ENCODE measurements at places on chromosomes 11 and 22.

DNA sequence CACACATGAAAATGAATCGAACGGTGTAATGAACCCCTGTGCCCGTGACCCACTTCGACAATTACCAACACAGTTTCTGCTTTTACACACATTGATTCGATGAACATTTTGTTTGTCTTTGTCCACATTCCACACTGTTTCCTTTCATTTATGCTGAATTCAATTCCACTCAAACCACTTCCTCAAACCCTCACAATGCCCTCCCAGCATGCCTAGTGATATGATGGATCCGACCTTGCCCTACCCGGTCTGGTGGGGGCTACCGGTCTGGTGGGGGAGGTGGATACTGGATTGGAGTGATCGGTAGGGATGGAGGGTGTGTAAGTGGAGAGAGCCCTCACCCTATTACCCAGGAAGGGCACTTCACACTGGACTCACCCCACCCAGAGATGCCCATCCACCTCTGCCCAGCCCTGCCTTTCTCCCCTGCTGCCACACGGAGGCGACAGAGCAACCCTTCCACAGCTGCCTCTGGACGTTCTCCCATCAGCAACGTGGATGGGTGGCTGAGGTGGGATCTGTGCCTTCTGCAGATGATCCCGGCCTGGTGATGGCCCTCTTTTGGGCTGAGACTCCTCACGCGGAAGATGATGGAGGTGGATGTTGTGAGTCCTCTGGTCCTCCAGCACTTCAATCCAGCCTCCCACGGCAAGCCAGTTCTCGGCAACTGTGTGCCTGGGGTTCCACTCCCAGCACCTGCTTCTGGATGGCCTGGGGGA, 33.0 kb upstream of the P2RY2 start:
- peak; percentile 57 for DNase-seq

DNA sequence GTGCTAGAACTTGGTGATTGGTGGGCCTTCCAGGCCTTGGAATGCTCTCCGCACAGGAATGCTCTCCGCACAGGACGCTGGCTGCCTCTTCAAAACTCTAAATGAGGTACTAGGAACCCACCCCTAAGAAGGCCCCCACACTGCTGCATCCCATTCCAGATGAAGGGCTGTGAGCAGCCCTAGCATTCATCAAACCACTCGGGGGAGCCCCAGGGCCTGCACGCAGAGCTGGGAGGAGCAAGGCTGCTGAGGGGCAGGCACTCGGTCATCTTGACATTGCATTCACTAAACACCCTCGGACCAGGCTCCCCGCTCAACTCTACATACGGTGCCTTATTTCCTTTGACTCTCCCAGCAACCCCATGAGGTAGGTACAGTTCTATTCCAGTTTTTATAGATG, 49.2 kb upstream of the EMID1 start:
- peak; percentile 46 for DNase-seq

DNA sequence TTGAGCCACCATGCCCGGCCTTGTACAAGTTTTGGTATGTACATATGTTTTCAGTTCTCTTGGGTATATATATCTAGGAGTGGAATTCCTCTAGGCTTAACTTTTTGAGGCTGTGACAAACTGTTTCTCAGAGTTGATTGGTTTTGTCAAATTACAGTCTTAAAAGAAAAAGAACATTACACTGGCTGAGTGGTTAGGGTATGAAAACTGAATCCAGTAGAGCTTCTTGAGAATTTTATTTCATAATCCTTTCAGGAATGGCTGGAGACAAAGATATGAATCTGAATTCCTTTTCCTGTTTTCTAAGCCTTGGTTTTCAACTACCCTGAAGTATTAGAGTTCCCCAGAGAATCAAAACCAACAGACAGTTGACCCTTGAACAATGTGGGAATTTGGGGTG, 6.5 kb downstream of the METTL15 start:
- DNase-seq = no peak

GRCh38 chr11:93728792-93729128, 12.5 kb downstream of the TAF1D start:
- no peak for DNase-seq

DNA sequence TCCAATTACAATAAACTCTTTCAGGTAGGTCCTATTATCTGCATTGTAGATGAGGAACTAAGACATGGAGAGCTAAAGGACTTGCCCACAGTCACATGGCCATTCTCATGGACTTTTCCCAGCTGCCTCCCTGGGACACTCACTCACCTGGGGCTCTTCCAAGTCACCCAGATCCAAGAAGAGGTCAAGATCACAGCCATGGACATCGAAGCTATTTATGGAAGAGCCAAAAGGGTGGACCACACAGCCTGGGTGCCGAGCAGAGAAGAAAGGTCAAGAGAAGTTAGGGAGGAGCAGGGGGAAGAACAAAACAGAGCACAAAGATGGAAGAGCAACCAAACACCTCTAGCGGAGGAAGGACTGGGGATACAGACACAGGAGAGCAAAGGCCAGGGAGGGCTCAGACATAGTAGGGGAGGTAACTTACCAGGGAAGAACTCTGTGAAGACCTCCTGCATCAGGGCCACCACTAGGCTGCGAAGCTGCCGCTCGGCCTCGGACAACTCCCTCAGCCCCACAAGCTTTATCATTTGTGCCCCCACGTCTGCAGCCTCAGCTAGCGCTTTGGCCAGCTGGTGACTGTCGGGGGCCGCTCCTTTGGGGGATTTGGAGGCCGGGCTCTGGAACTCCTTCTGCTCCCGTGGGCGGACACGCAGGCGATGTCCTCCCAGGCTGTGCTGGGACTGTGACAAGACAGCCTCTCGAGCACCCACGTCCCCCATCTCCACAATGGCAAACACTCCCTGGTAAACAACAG, 7.4 kb upstream of the EEF1G start:
- DNase-seq = no peak

DNA sequence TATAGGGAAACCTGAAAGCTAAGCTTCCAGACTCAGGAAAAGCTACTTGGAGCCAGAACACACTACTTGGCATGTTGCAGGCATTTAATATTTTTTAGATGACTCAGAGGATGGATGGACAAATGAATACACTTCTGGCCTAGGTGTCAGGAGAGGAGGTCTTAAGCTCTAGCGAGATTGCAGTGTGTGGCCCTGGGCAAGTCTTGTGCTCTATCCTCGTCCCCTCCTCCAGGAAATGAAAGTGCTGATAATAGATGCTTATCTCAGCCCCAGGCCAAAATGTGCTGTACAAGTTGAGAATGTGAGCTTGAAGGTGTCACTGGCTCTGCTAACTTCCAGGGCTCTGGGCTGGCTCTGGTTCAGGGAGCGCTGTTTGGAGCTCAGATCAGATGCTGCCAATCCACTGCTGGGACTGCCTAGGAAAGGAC, 136.3 kb downstream of the PKNOX2 start:
- DNase-seq = no peak

DNA sequence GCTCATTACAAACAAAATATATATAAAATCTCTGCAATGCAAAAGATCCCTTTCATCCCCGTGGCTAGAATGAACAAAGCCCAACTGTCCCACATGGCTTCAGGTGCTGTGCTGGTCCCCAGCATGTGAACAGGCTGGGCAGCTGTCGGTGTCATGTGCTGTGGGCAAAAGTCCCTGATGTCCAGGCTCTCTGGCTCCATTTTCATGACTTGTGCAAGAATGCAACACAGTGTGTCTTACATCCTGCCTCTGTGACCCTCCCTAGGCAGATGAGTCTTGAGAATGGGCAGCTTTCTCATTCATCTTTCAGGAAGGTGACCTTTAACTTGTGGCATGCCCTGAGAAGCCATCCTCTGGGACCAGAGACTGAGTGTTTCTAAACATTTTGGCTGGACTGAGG, 14.5 kb downstream of the GUCD1 start:
- DNase-seq = no peak

GRCh38 chr11:16902781-16903378, 111.3 kb downstream of the PLEKHA7 start:
- no peak for DNase-seq

DNA sequence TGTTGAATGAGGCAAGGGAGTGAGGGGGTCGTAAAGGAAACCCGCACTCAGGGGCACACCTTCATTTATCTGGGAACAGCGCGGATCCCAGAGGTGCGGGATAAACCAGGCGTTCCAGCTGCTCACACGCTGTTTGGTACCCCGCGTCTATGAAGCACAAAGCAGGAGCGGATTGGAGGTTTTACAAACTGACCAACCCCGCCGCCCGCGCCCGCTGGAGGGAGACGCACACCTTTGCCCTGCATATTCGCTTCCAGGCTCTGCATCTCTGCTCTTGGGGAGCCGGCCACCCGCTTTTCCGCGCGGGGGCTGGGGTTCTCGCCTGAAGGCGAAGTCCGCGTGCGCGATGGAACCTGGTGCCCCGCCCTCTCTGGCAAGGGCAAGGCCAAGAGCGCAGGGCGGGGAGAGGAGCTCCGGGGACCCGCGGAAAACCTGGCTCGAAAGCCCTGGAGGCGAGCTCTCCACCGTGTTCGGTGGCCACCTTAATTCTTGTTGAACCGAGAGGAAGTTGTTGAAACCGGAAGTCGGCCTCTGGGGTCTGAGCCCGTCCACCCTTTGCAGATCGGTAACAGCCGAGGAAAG, 6.8 kb upstream of the ALX4 start:
- DNase-seq = peak; percentile 51

- DNase-seq = no peak
Observed at GRCh38 chr11:116333001-116333535, 439.7 kb downstream of the BUD13 start.

DNA sequence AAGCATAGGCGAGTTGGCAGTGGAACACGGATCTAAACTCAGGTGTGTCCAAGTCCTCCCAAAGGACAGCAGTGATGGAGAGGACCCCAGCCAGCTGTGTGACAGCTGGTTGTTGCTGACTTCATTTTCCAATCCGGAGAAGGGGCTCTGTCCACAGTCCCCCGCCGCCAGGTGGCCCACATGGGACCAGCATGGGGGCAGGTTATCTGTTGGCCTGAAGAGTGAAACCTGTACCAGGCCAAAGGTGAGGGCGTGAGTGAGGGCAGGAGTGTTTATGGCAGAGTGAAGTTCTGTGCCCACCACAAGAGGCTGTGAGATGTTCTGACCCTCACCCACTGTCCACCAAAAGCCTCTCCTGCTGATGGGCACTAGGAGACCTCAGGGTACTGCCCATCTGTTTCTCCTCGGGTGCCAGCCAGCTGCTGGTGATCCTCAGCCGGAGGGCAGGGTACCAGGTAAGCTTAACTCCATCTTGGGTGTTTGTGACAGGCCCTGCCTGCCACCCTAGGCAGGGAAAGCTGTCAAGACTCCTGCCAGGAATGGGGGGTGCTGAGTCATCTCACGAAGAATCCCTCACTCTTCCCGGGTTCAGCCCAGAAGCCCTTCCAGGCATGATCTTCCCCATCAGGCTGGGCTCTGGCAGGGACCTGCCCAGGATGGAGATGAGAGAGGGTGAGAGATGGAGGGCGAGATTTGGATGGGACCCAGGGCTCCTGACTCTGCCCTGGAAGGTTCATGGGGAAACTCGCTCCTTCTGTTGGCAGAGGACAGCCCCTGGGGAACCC, 15.5 kb upstream of the TAB1 start:
- no peak for DNase-seq

- no peak for DNase-seq
Observed at GRCh38 chr22:48072777-48073176, 1310.3 kb downstream of the TBC1D22A start.

GRCh38 chr11:78961937-78962701, 387.5 kb upstream of the NARS2 start:
- no peak for DNase-seq

- no peak for DNase-seq
Observed at GRCh38 chr11:23746896-23747295, 750.0 kb upstream of the LUZP2 start.

- DNase-seq = no peak
Observed at GRCh38 chr11:30451626-30452025, 128.7 kb downstream of the ARL14EP start.

DNA sequence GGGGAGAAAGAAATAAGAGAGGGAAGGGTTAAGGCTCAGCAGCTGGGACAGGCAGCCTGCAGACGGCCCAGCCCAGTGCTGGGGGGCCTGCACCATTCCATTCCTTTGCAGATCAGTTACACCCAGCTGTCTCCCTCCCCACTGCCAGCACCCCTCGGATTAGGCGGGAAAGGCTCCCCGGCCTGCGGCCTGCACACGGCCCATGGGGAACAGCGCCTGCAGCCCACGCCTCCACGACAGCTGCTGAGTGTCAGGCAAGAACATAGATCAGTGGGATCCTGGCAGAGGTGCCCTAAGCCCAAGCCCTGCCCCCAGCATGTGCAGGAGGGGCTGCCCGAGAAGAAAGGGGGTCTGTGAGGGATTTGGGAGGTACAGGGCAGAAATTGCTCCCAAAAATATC, 65.8 kb upstream of the MYOD1 start:
- DNase-seq = no peak

- DNase-seq = no peak
Observed at GRCh38 chr11:33790040-33790439, 15.7 kb upstream of the FBXO3 start.

DNA sequence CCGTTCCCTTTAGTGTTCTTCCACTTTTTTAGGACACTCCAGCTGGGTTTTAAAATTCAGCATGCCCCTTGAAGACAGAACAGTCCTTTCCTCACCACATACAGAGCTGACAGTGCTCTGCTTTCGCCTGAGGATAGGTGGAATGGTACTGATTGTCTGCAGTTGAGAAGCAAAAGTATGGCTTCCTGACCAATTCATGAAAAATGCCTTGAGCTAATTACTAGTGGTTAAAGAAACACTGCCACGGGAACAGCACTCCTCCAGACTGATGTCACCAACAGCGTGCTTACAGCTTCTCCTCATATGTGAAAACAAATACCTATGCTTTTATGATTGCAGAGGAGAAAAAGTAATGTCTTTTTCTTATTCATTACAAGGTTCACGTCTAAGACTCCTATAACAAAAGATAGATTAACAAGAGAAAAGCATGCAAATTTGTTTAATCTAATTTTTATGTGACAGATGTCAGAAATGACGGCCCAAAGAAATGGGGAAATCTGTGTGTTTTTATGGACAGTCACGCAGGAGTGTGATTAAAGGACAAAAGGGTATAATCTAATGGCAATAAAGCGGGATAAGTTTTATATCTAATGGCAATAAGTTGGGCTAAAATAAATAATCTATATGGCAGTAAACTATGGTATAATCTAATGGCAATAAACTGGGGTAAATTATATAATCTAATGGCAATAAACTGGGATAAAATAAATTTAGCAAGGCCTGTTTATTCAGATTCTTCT, 123.4 kb upstream of the ARHGAP42 start:
- no peak for DNase-seq

GRCh38 chr11:119993722-119994121, 144.2 kb downstream of the TRIM29 start:
- DNase-seq = no peak

GRCh38 chr11:73956876-73957653, 6.2 kb downstream of the DNAJB13 start:
- DNase-seq = no peak

- peak; percentile 34 for DNase-seq
Observed at GRCh38 chr11:119029340-119030028, 1.2 kb downstream of the SLC37A4 start.

- no peak for DNase-seq
Observed at GRCh38 chr11:130237282-130238006, 77.3 kb downstream of the ZBTB44 start.
